PC-3 (cell line): ENCODE measurements at places on chromosomes 6 and 20. TPM values are rescaled to one million over a fixed set of nuclear protein-coding genes. Genes with fewer than 3 reads are reported as not detected.

DNA sequence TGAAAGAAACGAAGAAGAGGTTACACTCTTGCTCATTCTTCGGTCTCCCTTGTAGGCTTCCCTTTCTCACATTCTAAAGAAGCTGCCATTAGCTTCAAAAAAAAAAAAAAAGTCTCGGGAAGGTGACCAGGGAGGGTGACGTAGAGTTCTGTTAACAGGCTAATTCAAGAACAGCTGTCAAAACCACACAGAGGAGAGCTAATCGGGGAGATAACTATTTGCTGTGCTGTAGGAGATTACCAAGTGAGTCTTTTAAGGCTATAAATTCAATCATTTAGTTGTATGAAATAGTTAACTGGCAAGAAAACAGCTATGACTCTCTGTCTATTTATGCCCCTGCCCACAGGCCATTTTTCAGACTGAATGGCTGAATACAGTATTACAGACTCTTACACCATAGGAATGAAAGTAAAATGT is 256.8 kb downstream of the SYNE1 start:
- DNase-seq = peak; percentile 41

- peak; percentile 74 for DNase-seq
These were observed 802 bp downstream of the HMGN3 start for GRCh38 chr6:79233611-79234149.

DNA sequence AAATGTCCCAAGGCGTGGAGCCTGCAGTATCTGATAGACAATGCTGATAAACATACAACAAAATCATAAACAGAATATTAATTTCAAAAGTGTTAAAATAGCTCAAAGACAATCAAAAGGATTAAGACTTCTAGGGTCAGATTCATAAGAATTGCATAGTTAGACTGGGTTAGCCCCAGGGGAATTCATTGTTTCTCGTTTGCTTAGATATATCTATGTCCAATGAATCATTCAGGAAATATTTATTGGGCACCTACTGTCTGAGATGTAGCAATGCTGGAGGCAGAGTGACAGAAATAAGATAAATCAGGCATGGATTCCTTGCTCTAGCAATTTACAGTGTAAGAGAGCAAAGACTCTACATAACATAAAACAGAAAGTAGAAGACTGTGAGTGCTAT is 124.4 kb upstream of the PRL start:
- DNase-seq = peak; percentile 87

GRCh38 chr6:161140554-161140875 is 133.3 kb downstream of the AGPAT4 start:
- DNase-seq = no peak

DNA sequence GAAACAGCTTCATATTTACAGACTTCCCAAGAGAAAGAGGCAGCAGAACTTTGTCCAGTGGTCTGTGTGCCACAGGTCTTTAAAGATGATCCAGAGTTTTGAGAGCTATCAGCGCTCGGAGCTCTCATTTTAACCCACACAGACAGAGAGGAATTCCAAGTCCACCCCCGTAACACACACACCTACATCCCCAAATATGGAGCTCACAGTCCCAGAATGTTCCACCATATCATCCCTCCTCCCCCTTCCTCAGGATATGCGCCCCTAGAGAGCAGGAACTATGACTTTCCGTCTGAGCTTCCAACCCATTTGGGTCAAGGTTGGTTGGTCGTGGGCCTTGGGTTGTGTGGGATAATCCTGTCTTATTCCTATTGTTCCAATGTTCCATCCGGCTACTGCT is at the start of gene DEFB128:
DEFB128 (minus strand) TSS at position 101 of the 400 bp plus-strand sequence; CDS start at position 13, 88 bp downstream.
- no peak for DNase-seq

LY6G5C gene
- total RNA-seq = 1.6 and 1.8 TPM in 2 replicates

GRCh38 chr20:50546729-50547314 is 36.6 kb downstream of the PTPN1 start:
- DNase-seq = no peak

GRCh38 chr6:93684339-93684738 is 265.0 kb upstream of the EPHA7 start:
- peak; percentile 47 for DNase-seq

GRCh38 chr20:39619271-39619785 is 657.2 kb downstream of the DHX35 start:
- DNase-seq = no peak

PI3 gene
- 175 and 188 TPM in 2 replicates for total RNA-seq

ADGRB3 gene
- total RNA-seq = 0.11 and 0.23 TPM in 2 replicates

- no peak for DNase-seq
These were observed 34.4 kb downstream of the DNAH8 start for GRCh38 chr6:38749473-38749872.

DNA sequence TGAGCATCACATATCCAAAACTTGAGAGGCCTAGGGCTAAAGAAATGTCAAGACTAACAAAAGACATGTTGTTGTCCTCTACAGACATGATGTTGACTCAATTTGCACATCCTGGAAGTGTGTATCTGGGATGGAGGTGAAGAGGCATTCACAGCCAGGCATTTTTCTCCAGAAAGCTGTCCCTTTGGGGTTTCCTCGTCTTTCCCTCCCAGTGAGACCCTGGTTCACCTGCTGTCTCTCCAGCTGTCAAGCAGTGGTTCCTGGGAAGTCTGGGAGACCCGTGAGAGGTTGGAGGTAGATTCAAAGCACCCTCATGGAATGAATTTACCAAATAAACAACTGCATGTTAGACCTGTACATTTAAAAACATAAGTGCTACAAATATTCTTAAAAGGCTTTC is 32.1 kb downstream of the BACH2 start:
- no peak for DNase-seq

DNA sequence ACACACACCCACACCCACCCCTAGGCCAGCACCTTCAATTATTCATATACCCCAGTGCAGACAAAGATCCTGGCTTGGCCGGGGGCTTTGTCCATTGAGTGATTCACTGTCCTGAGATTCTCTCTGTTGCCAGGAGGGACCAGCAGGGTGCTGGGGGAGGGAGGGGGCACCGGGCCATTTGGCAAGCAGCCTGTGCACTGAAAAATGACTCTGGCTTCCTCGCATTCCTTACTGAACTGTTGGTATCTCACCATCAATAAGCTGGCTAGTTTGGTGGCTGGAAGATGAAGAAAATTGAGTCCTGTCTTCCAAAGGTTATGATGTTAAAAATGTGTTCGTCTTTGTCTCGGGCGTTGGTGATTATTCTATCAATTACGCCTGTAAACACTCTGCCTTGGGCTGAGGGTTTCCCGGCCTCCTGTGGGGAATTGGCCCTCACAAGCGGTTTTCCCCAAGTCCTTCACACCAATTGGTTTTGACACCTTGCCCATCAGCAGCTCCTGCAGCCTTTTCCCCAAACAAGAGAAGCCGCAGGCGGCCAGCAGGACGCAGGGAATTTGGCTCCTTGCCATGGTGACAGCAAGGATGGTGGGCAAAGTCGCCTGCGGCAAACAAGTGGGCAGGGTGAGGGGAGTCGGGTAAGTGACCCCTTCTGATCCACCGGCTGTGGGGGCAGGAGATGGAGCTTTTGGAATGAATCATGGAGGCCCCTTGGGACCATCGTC is 4.9 kb downstream of the VSTM2L start:
- peak; percentile 93 for DNase-seq

DNA sequence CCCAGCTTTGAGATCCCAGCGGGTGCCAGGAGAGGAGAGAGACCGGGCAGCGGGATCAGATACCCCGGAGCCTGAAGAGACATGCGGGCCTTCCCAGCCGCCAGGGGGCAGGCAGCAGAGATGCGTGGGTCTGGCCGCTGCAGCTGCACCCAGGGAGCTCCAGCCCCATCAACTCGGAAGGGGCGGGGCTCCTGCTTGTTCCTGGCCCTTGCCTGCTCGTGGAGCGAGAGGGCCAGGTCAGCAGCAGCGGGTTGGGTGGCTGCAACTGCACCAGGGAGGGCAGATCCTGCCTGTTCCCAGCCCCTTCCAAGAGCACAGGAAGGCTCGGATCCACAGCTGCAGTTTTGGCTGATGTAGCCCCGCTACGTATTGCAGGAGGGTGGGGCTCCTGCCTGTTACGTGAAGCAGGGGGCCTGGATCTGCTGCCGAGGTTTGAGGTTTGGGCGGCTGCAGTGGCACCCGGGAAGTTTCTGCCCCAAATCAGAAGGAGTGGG is 532.8 kb downstream of the RFPL4B start:
- DNase-seq = no peak

NKX2-2 gene
- total RNA-seq = not detected in 2 replicates

DNA sequence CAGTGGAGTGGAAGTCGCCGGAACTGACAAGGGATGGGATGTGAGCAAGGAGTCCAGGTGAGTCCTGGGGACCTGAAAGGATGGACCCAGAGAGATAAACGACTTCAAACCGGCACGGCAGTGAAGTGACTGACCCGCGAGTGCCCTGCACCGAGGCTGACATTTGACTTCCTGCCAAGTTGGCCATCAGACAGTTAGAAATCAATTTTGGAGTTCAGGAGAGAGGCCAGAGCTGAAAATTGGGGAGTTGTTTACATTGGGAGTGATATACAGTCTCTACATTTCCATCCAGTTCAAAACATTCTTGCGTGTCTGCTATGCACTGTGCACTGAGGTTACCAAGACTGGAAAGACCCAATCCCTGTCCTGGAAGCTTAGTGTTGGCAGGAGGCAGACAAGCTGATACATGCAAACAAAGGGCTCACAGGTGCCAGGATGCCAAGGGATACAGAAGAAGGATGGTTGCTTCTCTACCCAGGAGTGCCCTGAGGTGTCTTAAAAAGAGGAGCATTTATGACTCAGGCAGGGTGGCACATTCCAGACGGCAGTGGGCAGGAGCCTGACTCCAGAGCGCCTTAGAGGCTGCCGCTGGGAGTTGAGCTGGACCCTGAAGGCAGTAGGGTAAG is 186.6 kb downstream of the MTHFD1L start:
- peak; percentile 37 for DNase-seq

DNA sequence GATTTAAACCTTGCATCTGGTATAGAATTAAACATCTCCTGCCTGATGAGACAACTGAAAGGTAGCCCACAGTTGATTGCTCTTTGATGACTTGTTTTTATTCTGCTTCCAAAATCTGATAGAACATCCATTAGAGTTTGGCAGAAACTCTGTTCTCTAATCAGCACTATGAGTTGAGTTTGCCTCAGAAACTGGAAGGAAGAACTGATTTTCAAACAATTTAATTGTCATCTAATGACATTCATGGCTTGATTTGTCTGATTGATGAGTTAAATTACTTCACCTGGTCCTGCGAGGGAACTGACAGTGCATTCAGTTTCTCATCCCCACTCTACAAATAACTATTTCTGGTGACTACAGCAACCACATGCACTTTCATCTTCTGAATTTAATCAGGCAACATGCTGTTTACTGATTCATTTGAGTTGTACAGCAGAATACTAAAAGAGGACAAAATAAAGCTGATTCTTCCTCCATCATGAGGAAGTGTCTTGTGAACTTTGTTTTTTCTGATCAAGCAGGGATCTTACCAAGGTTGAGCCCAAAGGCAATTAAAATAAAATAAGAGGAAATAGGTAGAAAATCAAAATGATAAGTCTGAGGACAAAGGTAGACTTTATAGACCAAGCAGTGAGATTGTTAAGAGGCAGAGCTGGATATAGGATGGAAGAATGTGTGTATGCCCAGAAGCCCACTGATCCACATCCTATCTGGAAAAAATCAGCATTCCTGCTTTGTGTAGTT is 15.7 kb upstream of the MRAP2 start:
- no peak for DNase-seq

DNA sequence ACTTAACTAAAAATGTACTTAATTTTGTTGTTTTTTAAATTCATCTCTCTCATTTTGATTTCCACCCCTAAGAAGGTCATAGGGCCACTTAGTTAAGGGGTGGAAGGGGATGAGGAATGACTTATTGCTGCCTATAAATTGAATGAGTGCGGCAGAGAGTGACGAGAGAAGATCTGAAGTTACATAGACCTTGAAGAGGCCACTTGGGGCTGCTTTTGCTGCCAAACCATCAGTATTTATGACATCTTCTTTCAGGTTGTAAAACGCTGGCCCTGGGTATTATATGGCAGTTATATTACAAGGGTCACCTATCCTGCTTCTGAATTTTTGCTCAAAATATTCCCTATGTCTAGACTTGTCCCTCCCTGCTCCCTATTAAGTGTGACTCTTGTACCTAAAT is 119.6 kb upstream of the RIMS1 start:
- DNase-seq = no peak

DNA sequence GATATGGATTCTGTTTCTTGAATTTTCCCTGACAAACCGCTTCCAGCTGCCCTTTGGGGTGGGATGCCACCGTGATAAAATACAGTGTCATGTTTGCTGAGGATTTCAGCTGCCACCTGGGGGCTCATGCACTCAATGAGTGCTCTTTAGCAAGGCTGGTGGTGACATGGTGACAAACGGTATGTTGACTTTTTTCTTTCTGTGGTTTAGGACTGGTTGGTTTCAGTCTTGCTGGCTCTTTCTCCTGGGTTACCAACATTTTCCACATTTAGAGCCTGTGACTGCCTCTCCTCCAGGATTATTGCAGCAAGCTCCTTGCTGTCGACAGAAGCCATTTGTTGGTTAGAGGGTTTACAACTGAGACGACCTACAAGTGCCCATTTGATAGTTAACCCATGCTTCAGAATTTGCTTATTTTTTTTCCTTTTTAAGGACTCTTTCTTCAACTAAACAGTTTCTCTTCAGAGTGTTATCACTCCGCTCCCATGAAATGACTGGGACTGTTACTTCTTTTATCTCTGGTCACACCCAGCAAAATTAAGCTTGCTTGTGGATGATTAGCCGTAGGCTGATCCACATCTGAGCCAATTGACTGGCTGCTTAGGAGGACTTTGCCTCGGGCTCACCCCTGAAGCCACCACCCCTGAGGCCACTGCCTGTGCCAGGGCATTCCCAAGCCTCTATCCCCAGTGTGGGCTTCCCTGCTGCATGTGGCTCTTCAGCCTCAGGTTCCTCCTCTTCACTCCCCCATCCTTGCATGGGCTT is 48.4 kb upstream of the CDYL start:
- peak; percentile 28 for DNase-seq

DNA sequence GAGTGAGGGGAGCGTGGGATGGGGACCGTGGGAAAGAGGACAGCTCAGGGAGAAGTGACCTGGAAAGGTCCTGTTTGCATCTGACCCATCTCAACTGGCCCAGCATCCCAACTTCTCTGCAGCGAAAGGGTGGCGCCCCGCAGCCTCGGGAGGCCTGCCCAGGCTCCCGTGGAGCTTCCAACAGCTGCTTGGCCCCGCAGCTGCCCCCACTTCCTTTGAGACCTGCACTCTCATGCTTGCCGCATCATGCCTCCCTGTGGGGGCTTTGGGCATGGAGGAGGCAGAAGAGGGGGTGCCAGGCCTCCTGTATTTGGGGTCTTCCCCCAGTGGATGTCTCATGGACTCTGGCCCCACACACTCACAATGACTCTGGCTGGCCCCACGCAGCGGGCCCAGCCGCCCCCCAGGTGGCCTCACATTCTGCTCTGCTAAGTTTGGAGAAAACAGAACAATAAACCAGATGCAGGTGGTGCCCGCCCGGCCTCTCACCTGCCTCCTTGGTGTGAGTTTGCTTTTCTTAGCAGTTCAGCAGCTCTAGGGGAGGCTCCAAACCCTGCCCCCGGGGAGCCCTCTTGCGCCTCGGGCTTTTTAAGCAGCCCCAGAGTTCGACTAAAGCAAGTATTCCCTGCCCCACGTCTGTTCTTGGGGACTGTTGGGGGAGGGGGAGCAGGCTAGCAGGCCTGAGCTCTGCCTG is 40.7 kb downstream of the CPXM1 start:
- no peak for DNase-seq

STMN3 gene
- total RNA-seq = 15.8 and 24.5 TPM in 2 replicates

GRCh38 chr20:41247523-41248367 is 69.8 kb downstream of the ZHX3 start:
- DNase-seq = no peak

- DNase-seq = no peak
These were observed 348.7 kb downstream of the SMOC2 start for GRCh38 chr6:168789699-168790098.
